ENCODE measurements at places on chromosomes 4 and X. TPM values are rescaled to one million over a fixed set of nuclear protein-coding genes. Genes with fewer than 3 reads are reported as not detected.

CLNK gene
- not detected for total RNA-seq

PUDP gene
- total RNA-seq, result 16.5 TPM

INTS6L gene
- total RNA-seq, result 9.3 TPM

- DNase-seq, result no peak
These were observed 52.7 kb downstream of the ADGRA3 start for GRCh38 chr4:22463179-22463578.

GRCh38 chr4:182400790-182401189 is 157.6 kb downstream of the TENM3 start:
- DNase-seq, result no peak
